Astrocyte (in vitro differentiated cells and primary cell): ENCODE measurements at places on chromosomes 1 and 21. TPM values are rescaled to one million over a fixed set of nuclear protein-coding genes. Genes with fewer than 3 reads are reported as not detected.

LENEP gene
- total RNA-seq = 0.99 TPM in 1 of 2 replicates, not detected in the other

OVAAL gene
- total RNA-seq = not detected in 2 replicates

MYOG gene
- not detected in 2 replicates for total RNA-seq

DNA sequence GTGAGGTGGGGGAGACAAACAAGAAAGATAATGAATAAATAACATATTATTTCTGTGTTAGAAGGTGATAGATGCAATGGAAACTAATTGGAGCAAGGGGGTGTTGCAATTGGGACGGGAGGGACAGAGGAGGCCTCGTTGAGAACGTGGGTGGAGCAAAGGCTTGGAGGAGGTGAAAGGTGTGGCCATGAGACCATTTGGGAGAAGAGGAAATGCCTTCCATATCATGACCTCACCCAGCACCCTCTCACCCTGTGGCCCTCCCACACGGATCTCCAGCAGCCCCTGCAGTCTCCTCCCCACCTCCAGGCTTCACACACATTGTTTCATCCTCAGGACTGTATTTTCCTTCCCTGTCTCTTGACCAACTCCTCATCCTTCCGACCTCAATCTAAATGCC, 85.3 kb upstream of the ARHGAP29 start:
- H3K4me3 ChIP-seq = no peak overlapping the region
- no peaks in the 10 kb centered on the region for H3K27me3 ChIP-seq
- peak overlapping the region; percentile 96 for H3K27ac ChIP-seq
- peaks cover 53% of the 10 kb centered on the region for H3K4me1 ChIP-seq

GRCh38 chr1:205972491-205973168, 29.4 kb upstream of the SLC26A9 start:
- H3K27me3 ChIP-seq = no peaks in the 10 kb centered on the region
- H3K27ac ChIP-seq = no peak overlapping the region
- H3K4me3 ChIP-seq = no peak overlapping the region

DNA sequence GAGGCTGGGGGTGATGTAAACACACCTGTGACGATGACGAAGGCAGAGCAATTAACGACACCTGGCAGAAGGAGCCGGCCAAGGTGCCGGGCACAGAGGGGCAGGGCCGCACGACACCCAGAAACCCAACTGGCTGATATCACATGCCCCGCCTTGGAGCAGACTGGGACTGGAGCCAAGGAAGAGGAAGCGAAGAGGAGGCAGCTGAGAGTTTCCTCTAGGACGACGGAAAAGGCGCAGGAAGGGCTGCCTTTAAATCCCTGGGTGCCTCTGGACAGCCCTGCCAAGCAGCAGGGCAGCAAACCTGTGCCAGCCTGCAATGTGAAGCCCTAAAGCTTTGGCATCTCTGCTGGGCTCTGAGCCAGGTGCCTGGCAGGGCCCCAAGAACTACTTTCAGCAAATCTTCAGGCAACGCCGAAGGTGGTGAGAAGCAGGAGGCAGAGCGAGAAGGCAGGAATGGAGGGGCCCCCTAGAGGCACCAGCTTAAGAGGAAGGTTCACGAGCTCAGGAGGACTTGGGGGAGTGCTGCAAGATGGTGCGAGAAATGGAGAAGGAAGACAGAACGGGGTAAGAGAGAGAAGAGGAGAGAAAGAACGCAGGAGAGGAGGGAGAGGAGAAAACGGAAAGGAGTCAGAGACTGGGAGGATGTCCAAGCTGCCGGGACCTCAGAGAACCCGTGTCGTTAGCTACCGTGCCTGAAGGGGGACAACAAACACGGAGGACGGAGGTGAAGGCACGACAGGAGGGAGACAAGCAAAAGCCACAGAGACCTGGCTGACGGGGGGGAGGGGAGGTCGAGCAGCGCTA, 25.3 kb upstream of the PEF1 start:
- no peaks in the 10 kb centered on the region for H3K27me3 ChIP-seq
- no peak overlapping the region for H3K27ac ChIP-seq
- peak; percentile 49 for DNase-seq
- H3K4me1 ChIP-seq = peaks cover 25% of the 10 kb centered on the region
- peak overlapping the region; percentile 31 for H3K4me3 ChIP-seq
- peaks cover 5% of the 10 kb centered on the region for H3K36me3 ChIP-seq
